ENCODE measurements at places on chromosomes 1 and 21.

DNA sequence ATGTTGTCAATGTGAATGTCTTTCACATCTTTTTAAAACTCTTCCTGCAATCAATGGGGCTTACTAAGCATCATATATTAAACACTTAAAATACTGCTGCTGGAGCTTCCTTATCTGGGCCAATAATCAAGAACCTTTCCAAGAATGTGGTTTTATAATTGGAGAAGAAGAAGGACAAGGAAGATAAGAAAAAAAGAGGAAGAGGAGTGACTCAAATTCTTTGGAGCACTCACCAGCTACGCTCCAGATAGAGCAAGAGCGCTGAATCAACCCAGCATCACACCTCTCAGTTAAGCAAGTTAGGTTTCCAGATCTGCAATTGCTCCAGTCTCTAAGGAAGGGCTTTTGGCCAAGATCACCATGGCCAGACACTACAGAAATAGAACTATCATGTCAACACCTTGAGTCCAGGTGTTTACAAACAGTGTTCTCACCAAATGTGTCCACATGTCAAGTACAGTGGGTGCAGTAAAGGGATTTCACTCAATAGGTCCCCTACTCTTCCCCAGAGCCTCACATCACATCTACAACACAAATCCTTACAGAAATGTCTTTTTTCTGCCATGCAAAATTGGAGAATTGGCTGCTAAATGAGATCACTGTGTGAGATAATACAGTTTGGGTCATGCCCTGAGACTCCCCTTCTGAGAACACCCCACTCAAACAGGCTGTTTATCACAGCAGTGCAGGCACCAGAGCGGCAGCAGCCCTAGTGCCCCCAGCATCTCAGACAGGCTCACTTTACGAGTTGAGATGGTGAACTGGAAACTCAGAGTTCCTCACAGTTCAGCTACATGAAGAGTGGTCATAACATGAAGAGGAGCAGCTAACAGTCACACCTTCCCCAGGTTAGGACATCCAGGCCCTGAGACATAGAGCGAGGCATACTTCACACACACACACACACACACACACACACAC is 1.7 kb upstream of the SPRR2B start:
- DNase-seq: no peak

GRCh38 chr1:171911506-171911905 is 70.2 kb downstream of the DNM3 start:
- no peak for DNase-seq

GRCh38 chr1:96992871-96993270 is 271.3 kb downstream of the PTBP2 start:
- no peak for DNase-seq

GRCh38 chr21:28212061-28212460 is 780.6 kb downstream of the LTN1 start:
- no peak for DNase-seq

GRCh38 chr1:51549016-51549619 is 30.1 kb upstream of the EPS15 start:
- DNase-seq: no peak

- no peak for DNase-seq
Observed at GRCh38 chr1:193514397-193514796, 328.0 kb upstream of the B3GALT2 start.

DNA sequence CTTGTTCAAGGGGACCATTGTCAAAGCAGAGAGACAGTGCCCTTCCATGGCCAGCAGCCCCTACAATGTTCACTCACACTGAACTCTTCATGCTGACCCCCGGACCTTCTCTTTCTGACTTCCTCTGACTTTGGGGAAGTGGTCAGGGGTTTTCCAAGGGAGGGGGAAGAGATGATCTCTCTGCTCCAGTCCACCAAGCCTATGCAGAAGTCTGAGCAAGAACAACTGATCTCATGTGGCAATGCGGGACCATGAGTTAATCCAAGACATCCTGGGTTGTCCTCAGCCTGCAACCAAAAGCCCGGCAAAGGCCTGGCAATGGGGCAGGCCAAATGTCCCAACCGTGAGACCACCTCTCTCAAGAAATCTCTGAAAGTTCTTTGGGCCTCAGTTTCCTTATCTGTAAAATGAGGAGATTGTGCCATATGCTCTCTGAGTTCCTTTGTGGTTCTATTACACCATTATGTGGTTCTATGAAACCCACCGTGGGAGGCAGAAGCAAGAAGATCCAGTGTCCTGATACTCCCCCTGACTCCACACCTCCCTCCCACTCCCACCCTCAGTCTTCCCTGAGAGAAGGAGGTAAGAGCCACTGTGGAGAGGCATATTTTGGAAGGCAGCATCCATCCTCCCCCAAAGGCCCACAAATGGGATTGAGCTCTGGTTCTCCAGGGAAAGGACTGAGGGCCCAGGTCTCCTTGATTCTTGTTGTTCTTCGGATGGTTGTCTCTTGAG is 11.8 kb upstream of the ARHGEF2 start:
- DNase-seq: no peak

DNA sequence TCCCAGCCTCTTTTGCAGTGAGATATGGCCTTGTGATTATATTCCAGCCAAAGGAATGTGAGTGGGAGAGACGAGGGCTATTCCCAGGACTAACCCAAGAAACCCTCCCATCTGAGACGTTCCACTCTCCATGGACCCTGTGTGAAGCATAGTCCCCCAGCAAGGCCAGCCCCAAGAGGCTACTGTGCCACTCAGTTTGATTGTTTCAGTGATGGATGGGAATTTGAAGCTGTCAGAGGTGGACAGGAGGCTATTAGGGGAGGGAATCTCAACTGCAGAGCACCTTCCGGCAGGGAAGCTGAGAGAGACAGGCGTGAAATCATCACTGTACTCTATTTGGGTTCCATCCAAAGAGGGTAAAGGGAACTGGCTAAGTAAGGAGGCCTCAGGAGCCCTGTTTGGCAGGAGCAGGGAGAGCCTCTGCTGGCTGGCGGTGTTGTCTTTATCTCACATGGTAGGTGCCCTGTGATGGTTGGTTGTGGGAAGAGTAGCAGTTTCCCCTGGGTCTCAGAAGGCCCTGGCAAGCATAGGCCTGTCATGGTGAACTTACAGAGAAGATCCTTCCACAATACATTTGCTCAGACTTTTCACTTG is 3.4 kb upstream of the TEX35 start:
- DNase-seq: no peak

DNA sequence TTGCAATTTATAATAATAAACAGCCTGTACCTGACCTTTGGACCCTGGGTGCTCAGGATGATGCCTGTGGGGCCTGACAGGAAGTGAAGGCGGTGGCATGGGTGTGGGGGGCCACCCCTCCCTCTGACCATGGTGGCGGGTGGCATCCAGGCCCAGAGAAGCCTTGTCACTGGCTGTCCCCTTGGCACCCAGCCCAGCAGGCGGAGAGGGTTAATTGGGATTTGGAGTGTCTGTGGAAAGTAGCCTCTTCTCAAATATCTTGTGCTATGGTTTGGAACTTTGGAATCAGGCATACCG is 20.5 kb downstream of the SOX13 start:
- DNase-seq: peak; percentile 89

- DNase-seq: no peak
Observed at GRCh38 chr1:81549588-81550127, 251.1 kb upstream of the ADGRL2 start.

- no peak for DNase-seq
Observed at GRCh38 chr1:51924455-51924854, 45.9 kb upstream of the NRDC start.

- DNase-seq: no peak
Observed at GRCh38 chr21:33033961-33034413, 8.3 kb downstream of the OLIG2 start.

GRCh38 chr1:33286451-33287185 is 30.3 kb downstream of the ZNF362 start:
- no peak for DNase-seq

GRCh38 chr1:166676981-166677380 is 162.3 kb upstream of the POGK start:
- no peak for DNase-seq

DNA sequence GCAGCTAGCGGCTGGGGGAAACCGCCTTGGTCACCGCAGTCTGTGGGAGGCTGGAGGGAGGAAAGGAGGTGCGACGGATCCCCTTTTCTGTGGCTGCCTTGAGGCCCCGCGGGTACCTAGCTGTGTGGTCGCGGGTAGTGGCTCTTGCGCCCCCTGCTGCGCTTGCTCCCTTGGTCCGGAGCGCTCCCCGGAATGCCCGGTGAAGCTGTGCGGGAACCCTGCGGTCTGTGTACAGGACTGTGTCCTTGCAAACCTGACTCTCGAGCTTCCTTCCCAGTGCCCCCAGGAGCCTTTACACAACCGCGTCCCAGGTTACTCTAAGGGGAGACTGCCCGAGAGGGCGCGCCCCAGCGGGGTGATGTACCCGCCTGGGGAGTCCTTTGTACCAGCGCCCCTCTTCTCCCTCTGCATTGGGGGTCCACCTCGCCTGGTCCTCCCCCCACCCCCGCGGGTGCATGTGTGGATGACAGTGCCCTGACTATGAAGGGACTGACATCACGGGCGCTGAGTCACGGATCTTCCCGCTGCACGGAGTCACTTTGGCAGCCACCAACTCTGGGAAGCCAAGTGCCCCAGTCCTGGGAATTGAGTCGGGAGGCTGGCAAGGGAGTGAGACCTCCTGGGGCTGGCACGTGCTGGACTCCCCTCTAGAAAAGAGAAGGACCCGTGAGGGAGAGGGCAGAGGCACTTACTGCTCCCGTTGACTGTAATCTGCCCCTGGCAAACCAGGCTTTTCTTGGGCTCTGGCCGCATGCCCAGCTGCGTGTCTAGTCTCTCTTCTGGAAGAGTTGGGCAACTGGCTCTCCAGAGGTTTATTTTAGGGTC is 816 bp downstream of the IL6R start:
- peak; percentile 83 for DNase-seq

GRCh38 chr1:241639623-241640148 is 483 bp downstream of the CHML start:
- no peak for DNase-seq

DNA sequence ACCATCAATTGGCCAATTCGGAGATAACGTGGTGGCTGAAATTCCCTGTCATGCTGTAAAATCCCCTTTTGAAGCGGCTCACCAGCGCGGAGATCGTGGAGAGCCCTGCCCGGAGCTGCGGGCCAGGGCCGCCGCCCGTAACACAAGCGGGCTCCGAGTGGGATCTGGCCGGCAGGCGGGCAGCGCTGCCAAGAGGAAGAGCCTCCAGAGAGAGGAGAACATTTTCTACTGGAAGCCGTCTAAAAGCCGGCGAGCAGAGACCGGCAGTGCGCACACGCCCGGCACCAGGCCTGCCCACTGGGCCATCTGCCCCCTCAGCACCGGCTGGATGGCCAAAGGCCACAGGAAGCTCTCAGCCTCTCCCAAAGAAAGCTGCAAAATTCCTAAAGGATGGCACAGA is 15.5 kb downstream of the SSBP3 start:
- peak; percentile 53 for DNase-seq

GRCh38 chr1:66685670-66686069 is 66.6 kb upstream of the DYNLT5 start:
- DNase-seq: no peak

DNA sequence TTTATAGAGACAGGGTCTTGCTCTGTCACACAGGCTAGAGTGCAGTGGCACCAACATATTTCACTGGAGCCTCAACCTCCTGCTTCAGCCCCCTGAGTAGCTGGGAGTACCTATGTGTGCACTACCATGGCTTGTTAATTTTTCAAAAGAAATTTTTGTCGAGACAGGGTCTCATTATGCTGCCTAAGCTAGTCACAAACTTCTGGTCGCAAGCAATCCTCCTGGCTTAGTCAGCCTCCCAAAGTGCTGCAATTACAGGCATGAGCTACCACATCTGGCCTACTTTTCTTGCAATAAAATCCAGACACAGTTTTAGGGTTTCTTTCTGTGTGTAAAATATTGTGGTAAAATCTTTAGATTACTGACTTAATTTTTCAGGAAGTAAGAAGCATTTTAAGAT is 27.9 kb upstream of the NTPCR start:
- no peak for DNase-seq

DNA sequence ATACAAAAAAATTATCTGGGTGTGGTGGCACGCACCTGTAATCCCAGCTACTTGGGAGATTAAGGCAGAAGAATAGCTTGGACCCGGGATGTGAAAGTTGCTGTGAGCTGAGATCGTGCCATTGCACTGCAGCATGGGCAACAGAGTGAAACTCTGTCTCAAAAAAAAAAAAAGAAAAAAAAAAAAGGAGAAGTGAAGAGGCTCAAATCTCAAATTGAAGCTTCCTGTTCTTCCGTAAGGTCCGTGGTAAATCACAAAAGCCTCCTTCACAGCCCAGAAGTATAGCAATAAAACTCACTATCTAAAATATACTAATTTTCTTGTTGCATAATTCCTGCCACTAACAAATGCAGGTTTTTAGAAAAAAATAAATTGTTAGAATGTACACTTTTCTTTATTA is 498.2 kb upstream of the BRINP3 start:
- DNase-seq: no peak

DNA sequence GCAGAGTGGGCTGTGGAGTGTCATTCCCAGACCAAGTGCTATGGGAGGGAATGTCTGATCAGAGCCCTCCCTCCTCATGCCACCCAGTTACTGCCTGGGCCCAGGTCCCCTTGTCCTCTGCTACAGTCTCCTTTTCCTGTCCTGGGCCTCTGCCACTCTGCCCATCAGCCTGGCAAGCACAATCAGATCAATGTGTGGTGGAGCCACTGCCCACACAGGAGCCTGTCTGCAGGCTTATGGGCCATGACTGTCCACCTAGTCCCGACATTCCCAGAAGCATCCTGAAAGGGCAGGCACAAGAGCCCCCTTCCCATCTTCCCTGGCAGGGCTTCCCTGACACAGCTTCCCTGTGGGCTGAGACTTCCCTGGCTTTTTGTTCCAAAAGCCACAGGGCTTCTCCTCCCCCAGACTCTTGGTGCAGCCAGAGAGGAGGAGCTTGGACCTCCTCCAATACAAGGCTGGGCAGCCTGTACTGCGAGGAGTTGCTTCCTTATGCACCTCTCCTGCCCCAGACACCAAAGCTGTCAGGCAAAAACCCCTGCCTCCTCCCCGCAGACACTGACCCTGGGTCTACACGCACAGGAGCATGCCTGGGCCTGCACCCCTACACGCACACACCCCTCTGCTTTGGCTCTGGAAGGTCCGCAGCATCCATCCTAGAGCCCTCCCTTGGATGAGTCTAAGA is 29.2 kb upstream of the CNTN2 start:
- no peak for DNase-seq

GRCh38 chr1:20368866-20369470 is 78.3 kb downstream of the VWA5B1 start:
- DNase-seq: no peak

DNA sequence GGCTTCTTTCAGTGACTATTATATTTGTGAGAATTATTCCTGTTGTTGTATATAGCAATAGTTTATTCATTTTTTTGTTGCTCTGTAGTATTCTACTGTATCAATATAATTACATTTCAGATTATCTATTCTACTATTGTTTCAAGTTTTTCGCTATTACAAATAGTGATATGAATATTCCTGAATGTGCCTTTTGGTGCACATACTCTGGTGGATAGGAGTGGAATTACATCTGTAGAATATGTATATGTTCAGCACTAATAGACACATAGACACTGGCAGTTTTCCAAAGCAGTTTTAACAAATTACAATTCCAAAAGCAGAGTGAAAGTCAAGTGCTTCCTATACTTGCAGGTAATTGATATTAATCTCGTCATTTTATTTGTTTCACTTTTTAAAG is 696.2 kb upstream of the PRMT6 start:
- DNase-seq: no peak

GRCh38 chr1:3695326-3696217 is 43.3 kb downstream of the TP73 start:
- peak; percentile 61 for DNase-seq

GRCh38 chr1:147072482-147073432 is 99.5 kb downstream of the PRKAB2 start:
- no peak for DNase-seq

GRCh38 chr1:113745425-113745824 is 13.9 kb downstream of the PHTF1 start:
- DNase-seq: no peak

GRCh38 chr1:203929741-203930309 is 68.4 kb downstream of the SNRPE start:
- DNase-seq: no peak
